Activated CD4-positive, CD25-positive, alpha-beta regulatory T cell (primary cell): ENCODE measurements at places on chromosomes 1 and 21.

DNA sequence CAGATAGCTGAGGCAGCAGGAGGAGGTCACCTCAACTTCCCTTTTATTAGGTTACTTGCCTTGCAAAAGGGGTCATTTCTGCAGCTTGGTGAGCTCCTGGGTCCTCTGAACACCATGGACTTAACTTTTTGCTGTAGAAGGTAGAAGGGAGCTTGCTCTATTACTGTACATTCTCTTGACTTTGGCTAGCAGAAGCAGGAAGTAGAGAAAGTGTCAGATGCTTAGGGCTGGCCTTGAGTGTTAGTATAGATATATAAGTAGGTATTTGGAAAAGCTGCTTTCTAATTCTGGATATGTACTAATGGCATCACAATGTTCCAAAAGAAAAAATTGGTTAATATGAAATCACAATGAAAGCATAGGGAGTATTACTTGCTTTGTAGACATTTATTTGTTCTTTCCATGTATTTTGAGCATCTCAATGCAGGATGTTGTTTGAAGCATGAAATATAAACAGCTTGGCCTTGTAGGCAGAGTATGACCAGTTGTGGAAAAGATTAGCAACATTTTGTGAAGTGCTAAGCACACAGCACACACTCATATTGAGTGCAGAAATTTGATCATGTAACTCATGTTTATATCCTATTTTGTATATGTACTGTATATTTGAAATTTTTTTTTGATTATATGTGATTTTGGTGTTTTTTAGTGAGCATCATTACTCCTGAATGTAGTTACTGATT is 108.8 kb downstream of the DYRK1A start:
- DNase-seq: no peak

- no peak for DNase-seq
These were observed 158.3 kb upstream of the C1orf21 start for GRCh38 chr1:184228558-184228957.

- DNase-seq: no peak
These were observed 23.0 kb upstream of the EPHA2 start for GRCh38 chr1:16178596-16179497.

GRCh38 chr1:52676249-52676903 is 21.8 kb downstream of the COA7 start:
- no peak for DNase-seq

DNA sequence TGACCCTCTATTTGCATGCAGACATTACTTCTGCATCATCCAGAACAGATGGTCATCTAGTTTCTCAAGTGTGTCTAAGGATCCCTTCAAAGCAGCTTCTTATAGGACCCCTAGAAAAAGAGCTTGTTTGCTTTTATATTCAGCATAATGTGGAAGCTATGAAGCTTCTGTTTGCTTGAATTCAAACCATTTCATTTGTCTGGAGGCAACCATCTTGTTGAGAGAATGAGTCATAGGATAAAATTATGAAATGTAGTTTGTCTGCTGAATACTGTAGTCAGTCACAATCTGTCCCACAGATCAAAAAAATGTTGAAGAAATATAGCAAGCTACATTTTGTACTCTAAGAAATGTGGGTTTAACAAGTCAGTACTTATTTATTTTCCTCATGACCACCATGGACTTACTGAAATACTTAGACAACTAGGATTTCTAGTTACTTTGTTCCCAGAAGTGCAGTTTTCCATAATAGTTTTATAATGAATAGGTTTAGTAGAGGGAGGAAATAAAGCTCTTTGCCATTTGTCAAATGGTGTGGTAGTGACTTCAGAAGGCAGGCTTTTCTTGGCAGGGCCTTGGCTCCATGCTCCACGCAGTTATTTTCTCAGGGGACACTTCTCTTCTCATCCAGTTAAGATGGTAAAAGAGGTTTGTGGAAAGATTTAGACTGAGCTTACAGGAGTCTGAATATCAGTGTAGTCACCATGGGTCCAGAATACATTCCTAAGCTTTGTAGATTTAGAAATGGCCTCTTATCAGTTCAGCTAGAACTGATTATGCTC is 74.8 kb upstream of the DEPDC1 start:
- DNase-seq: no peak

GRCh38 chr1:187883356-187883755 is 1054.6 kb downstream of the PLA2G4A start:
- no peak for DNase-seq

- no peak for DNase-seq
These were observed 925.9 kb downstream of the LTN1 start for GRCh38 chr21:28066596-28067387.

DNA sequence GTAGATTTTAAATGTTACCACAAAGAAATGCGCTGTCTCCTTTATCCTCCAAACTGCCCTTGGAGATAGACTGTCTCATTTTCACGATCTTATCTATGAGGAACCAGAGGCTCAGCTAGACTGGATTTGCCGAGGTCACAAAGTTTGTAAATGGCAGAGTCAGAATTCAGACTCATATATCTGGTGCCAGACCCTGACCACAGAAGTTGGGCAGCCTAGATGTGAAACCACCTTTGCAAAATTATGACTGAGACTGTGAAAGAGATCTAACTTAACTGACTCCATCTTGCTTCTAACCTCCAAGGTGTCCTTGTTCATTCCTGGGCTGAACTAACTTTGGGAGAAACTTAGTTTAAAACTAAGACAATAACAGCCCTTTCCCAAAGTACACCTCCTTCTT is 14.1 kb downstream of the CNR2 start:
- no peak for DNase-seq

GRCh38 chr1:199808110-199808870 is 219.2 kb upstream of the NR5A2 start:
- no peak for DNase-seq

DNA sequence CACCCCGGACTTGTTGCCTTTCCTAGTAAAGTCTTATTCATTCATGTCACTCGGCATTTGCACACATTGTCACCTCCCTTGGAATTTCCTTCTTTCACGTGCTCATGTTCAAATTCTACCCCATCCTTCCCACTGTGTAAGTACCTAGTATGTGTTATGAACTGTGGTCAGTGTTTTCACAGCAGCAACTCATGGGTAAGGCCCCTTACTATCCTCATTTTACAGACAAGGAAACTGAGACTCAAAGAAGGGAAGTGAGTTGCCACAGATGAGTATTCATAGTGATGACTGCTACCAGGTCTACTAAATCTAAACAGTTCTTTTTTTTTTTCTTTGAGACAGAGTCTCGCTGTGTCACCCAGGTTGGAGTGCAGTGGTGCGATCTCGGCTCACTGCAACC is 10.5 kb downstream of the CITED4 start:
- no peak for DNase-seq

- DNase-seq: peak; percentile 19
These were observed 79.1 kb downstream of the NDUFS5 start for GRCh38 chr1:39105061-39105840.

- no peak for DNase-seq
These were observed 27.2 kb downstream of the PROK1 start for GRCh38 chr1:110477967-110478640.

GRCh38 chr1:111669268-111669667 is 49.7 kb downstream of the RAP1A start:
- DNase-seq: no peak

GRCh38 chr1:91490501-91490900 is 10.2 kb upstream of the CDC7 start:
- DNase-seq: no peak

GRCh38 chr1:22114083-22115012 is 28.5 kb downstream of the WNT4 start:
- no peak for DNase-seq

- no peak for DNase-seq
These were observed 56.2 kb downstream of the NTNG1 start for GRCh38 chr1:107196973-107197562.

DNA sequence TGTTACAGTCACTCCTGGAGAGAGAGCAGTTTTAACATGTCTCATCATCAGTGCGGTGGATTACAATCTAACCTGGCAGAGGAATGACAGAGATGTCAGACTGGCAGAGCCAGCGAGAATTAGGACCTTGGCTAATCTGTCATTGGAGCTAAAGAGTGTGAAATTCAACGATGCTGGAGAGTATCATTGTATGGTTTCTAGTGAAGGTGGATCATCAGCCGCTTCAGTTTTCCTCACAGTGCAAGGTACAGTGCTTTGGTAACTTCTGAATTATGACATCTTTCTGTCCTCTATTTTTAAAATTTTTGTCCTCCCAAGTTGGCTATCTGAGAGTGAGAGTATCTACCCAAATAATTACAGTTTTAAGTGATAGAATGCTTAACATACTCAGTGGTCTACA is 199.4 kb downstream of the HMCN1 start:
- no peak for DNase-seq
